AG20443 (cell line): ENCODE measurements at places on chromosomes 1 and 21.

GRCh38 chr1:65525266-65526048, 105.0 kb downstream of the LEPR start:
- peak; percentile 47 for DNase-seq

GRCh38 chr1:46672696-46673095, 1.0 kb downstream of the TEX38 start:
- DNase-seq: no peak

DNA sequence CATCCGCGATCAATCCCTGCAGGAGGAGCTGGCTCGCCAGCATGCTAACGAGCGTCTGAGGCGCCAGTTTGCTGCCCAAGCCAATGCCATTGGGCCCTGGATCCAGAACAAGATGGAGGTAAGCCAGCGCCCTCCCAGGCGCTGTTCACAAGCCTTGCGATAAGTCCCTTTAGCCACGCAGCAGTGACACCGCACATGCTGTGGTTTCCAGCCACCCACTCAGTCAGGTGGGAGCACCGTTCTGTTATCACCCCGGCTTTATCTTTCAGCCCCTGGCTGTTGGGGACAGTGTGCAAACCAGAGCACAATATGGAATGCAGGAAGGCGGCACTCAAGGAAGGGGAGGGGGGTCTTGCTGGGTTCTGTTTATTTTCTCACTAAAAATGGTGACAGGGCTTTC, 41.1 kb upstream of the MTR start:
- DNase-seq: no peak

- no peak for DNase-seq
Observed at GRCh38 chr1:31407029-31407626, 5.9 kb upstream of the SERINC2 start.

- peak; percentile 87 for DNase-seq
Observed at GRCh38 chr1:155139895-155140629, at the start of gene DPM3. Gene DPM3, minus strand, starts transcription at chr1:155140531. Its CDS starts 291 bp downstream, at chr1:155140240.

DNA sequence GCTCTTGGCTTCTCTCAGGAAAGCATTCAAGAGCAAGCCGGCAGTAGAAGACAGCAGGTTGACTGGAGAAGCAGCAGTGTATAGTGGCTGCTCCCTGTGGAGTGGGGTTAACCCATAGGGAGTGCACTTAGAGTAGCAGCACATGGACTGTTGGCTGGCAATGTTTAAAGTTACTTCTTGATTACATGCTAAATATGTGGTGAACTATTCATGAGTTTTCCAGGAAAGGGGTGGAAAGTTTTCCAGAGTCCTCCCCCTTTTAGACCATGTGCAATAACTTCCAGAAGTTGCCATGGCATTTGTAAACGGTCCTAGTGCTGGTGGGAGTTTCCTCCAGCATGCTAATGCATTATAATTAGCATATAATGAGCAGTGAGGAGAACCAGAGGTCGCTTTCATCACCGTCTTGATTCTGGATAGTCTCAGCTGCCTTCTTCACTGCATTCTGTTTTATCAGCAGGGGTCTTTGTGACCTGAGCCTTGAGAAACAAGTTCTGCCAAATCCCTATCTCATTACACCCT, 131.8 kb downstream of the CCDC185 start:
- no peak for DNase-seq

DNA sequence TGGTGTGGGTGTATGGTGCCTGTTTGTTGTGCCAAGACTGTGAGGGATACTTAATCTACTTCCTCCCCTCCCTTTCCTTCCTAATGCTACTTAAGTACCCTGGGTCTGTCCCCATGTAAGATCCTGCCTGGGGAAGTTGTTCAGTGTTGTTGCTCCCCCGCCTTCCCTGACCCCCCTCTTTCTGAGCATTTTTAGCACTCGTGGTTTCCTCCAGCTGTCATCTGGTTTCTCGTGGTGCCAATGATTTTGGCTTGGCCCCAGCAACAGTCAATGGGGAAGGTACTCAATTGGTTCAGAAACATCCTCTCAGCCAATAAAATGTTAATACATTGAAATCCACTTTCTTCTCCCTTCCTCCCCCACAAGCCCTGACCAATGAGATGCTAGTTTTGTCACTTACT, 8.0 kb upstream of the B4GALT3 start:
- DNase-seq: peak; percentile 61

DNA sequence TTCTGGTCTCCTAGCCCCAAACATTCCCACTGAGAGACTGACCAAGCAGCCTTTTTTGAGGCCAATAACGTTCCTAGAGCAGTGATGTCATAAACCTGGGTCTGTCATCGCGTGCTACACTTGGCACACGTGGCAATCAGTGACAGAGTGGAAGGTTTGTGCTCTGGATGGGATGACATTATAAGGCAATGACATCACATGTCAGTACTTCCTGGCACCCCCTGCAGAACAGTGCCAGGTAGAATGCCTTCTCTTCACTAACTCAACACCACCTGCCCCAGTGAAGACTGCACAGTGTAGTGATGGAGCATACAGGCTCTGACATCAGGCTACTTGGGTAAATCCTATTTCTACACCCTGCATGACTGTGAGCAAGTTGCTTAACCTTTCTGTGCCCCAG, 5.4 kb upstream of the ZNF648 start:
- DNase-seq: peak; percentile 2
